ENCODE measurements at places on chromosomes 11 and 22.

GRCh38 chr11:44913502-44913901 is 37.2 kb downstream of the TP53I11 start:
- no peak for DNase-seq

DNA sequence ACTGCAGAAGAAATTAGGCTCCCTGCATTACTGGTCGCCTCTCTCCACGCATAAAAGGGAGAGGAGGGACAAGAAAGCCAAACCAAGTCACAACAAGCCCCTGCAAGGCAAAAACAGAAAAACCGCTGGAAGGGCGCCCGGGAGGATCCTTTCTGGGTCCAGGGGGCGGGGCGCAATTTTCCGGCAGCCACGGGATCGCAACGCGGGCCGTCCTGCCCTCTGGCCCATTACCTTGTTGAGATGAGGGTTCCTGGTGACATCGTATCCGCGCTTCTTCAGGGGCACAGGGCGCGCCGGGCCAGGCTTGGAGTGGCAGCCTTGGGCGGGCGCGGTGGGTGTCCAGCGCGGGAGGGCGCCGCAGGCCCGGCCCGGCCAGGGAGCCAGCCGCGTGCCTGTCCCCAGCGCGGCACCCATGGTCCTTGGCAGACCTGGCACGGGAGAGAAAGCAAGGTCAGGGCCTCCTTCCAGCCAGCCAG is 847 bp downstream of the ME3 start:
- no peak for DNase-seq

- DNase-seq: no peak
Measured at GRCh38 chr11:69005631-69006368, 7.2 kb downstream of the MRGPRF start.

DNA sequence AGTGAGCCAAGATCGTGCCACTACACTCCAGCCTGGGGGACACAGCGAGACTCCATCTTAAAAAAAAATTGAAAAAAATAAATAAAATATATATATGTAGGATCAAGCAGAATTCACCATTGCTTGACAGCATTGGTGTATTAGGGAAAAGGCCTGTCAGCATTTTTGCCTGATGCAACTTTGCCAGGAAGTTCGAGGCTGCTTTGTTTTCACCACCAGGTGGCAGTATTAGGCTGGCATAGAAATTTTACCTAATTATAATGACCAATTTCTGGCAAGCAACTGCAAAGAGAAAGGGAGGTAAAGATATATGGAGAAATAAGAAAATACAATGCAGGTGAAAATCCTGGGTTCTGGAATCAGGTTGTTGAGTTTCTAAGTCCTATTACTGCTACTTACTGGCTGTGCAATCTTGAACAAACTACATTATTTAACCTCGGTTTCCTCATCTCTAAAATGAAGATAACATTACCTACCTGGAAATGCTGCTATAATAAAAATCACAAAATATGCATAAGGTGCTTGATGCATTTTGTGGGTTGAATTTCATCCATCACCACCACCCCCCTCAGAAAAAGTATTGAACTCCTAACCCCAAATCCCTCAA is 24.7 kb downstream of the LAYN start:
- DNase-seq: peak; percentile 24

DNA sequence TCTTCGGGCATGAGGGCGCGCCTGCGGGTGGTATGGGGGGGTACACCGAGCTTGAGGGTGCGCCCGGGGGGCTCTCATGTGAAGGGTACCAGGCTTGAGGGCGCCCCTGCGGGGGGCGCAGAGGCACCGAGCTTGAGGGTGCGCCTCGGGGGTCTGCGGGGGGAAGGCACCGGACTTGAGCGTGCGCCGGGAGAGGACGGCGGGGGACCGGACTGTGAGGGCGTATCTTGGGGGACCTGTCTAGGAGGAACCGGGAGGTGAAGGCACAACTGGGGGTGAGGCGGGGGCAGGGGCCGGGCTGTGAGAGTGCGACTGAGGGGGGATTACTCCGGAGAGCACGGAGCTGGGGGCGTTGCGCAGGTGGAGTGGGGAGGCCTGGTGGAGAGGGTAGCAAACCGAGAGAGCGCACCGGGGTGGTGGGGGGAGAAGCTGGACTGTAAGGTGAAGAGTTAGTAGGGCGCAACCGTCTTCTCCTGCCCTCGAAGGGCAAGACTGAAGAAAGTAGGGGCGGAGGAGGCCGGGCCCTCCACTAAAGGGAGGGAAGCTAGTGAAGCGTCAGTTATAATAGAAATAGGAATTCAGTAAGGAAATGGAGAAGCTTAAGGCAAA is 1.1 kb upstream of the DDX6 start:
- DNase-seq: no peak

DNA sequence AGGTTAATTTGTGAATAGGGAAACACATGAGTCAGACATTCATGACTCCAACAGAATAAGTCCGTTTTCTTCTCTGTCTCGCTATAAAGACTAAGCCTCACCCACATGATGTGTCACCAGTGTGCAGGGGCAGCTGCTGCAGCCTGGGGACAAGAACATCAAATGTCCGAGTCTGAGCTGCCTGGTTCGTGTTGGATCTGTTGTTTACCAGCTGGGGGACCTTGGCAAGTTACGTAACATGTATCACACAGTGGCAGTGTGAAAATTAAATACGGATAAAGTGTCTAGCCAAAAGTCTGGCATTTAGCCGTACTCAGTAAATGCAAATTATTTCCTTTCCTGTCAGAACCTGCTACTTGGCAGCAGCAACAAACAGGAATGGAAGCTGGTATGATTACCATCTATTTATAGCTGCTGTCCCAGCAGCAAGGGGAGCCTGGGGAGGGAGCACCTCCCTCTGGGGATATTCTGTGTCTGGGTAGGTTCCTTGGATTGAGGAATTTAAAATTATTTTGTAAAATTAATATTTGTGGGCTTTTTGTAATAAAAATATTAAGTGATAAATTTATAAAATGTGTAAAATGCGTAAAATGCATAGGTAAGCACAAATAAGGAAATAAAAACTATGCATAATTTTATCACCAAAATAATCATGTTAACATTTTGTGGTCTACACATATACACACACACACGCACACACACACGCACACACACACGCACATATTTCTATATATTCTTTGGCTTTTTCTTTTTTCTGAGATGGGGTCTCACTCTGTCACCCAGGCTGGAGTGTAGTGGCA is 1.3 kb upstream of the CLDN25 start:
- no peak for DNase-seq

GRCh38 chr11:69922596-69923111 is 103.4 kb upstream of the FGF3 start:
- DNase-seq: no peak

DNA sequence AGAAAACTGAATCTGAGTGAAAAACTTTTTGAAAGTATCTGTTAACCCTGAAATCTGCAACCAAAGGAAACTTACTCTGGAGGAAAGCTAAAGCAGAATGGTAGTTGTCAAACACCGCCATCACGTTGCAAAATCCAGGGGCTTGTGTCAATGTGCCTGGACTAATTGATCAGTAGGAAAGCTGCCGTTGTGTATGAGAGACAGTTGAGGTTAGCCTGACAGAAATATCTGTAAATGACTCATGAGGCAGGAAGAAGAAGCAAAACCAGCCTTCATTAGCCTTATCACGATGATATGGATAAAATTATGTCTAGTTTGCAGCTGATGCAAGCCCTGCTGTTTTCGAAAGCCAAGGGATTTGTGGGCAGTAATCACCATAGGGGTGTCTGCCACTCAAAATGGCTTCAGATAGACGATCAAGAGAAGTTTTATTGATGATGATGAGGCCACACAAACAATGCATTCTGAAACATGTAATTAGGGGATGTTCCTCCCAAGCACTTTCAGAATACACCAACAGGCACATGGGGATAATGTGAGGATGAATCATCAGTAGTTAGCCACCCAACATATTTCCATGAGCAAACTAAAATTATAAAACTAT is 8.9 kb downstream of the SCGB1A1 start:
- no peak for DNase-seq

- DNase-seq: no peak
Measured at GRCh38 chr11:125337836-125338834, 157.9 kb downstream of the FEZ1 start.

GRCh38 chr22:50301581-50301991 is 5.9 kb downstream of the PLXNB2 start:
- no peak for DNase-seq

GRCh38 chr22:35517769-35518530 is 22.7 kb upstream of the RASD2 start:
- no peak for DNase-seq

DNA sequence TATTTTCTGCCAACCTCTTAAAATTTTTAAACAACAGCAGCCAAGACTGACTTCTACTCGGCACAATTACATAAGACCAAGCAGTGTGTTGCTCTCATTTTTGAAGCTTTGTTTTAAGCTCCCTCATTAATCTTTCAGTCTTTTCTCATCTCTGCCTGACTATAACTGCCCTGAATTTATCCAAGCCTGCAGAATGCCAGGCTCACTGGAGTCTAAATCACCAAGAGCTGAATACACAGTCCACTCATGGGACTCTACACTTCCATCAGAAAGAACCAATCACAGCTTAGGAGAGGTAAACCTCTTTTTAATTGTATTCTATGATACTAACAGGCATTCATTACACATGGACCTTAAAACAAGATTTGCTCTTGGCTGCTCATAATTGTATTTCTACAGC is 178.7 kb downstream of the CADM1 start:
- DNase-seq: no peak

DNA sequence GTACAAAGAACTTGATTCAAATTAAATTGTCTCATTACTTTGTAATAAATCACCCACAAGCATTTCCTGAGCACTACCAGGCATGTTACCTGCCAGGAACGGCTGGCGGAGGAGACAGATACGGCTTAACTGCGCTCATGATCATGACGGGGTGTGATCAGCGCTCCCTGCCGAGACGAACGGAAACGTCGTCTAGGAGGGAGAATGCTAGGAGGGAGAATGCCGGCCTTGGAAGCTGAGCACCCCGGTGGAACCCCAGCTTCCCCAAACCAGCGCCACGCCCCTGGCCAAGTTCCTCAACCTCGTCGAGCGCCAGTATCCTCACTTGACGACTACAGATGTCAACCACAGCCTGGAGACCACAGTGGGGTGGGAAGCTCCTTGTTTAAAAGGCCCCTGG is 272.8 kb downstream of the CTTN start:
- DNase-seq: no peak

DNA sequence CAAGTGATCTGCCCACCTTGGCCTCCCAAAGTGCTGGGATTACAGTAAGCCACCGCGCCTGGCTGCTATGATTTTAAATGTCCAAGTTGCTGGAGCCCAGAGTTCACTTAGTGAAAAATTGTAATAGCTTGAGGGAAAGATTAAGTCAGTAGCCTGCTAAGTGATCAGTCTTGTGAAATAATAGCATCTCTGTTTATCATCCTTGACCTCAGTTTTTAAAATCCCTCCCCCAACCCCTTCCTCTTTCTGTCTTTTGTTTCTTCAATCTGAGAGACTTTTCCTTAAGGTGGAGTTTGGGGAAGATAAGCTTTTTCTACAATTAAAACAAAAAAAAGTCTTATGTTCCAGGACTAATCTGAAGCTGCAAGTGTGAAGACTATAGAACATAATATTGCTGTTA is 6.4 kb downstream of the HIPK3 start:
- no peak for DNase-seq

GRCh38 chr11:111186308-111186915 is 59.1 kb upstream of the POU2AF2 start:
- DNase-seq: no peak

DNA sequence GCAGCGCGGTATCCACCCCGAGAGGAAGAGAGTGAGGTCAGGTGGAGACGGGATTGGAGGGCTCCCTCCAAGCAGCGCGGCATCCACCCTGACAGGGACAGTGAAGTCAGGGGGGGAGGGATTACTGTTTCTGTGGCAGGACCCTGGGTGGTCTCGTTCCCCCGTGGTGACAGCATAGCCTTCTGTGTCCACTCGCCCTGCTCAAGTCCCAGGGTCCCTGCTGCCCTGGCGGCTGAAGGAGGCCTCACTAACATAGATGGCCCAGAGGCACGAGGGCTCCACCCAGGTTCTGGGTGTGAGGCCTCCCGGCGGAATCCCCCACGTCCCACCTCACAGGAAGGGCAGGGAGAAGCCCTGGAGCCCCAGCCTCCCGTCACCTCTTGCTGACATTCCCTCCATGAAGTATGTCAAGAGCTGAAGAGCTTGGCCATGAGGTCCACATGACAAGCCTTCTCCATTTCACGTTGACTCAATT is 636.1 kb downstream of the BRD1 start:
- no peak for DNase-seq

GRCh38 chr11:91209306-91209705 is 986.5 kb upstream of the CHORDC1 start:
- no peak for DNase-seq

DNA sequence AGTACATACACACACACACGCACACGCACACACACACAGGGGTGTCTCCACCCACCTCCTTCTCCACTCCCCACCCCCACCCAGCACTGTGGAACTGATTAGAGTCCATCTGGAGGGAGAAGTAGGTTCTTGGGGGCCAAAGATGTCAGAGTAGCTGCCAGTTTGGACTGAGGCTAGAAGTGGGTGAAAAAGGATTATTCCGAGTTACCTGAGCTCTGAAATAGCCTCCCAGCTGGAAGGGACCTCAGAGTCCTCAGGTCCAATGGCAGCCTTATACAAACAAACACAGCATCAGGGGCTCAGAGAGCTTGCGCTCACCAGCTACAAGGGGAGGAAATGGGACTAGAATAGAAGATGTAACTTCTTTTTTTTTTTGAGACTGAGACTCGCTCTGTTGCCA is 20.8 kb downstream of the IL10RA start:
- DNase-seq: no peak

DNA sequence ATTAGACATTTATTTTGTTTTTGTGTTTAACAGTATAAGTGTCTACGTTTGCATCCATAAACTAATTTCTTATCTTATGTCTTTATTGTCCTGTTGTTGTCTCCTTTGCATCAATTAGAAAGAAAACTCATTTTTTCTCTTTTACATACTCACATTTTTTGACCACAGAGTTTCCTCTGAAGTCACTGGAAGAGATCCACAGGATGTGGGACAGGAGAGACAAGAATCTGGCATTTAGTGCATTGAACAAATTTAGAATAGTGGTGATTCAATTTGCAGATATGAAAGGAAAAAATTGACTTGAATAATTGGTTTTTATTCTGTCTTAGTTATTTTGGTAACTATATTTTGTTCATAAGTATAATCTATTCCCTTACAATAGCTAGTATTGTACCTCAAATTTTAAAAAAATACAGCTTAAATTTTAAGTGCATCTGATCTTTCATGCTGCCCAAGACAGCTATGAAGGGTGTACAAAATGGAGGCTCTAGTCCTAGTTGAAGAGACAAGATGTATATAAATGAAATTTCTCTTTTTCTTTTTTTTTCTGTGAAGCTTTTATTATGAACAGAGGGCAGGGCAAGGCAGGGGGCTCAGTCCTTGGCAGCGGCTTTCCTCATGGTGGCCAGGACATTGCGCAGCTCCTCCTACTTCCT is 24.4 kb downstream of the HORMAD2 start:
- no peak for DNase-seq

GRCh38 chr22:47036936-47037485 is 274.6 kb downstream of the TBC1D22A start:
- DNase-seq: no peak

DNA sequence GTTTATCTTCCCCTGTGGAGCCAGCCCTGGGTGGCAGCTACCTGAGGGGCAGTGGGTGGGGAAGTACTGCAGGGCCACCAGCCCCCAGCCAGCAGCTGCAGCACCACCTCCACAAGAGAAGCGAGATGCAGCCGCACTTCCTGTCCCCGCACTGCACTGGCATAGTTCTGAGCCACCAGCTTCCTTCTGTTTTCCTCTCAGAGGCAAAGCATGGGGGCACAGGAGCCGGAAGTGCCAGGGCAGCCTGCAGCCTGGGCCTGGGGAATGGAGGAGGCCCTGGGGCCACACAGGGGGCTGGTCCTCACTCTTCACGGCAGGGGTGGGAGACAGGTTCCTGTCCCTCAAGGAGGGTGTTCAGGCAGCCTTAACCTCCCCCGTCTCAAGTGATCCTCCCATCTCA is 11.9 kb upstream of the SH3BP1 start:
- no peak for DNase-seq

All from stimulated activated CD8-positive, alpha-beta memory T cell treated with anti-CD3 and anti-CD28 coated beads, Interleukin-7, amount 100 ng/mL, for 24 hours (primary cell).